T1000 (cell line): ENCODE measurements at places on chromosomes 11 and 22.

DNA sequence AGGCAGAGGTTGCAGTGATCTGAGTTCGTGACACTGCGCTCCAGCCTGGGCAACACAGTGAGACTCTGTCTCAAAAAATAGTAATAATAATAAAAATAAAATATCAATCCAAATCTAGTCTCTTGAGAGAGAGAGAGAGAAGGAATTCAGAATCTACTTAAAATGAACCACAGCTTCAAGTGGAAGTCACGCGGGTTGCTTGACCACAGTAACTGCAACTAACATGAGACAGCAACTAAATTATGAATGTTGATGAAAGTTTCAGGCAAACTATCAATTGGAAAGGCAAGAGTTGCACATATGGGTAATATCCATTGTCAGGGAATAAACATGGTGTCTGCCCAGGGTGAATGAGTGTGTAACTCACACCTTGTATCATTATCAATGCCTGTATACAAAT lies 12.5 kb downstream of the POU2AF2 start:
- DNase-seq = no peak

DNA sequence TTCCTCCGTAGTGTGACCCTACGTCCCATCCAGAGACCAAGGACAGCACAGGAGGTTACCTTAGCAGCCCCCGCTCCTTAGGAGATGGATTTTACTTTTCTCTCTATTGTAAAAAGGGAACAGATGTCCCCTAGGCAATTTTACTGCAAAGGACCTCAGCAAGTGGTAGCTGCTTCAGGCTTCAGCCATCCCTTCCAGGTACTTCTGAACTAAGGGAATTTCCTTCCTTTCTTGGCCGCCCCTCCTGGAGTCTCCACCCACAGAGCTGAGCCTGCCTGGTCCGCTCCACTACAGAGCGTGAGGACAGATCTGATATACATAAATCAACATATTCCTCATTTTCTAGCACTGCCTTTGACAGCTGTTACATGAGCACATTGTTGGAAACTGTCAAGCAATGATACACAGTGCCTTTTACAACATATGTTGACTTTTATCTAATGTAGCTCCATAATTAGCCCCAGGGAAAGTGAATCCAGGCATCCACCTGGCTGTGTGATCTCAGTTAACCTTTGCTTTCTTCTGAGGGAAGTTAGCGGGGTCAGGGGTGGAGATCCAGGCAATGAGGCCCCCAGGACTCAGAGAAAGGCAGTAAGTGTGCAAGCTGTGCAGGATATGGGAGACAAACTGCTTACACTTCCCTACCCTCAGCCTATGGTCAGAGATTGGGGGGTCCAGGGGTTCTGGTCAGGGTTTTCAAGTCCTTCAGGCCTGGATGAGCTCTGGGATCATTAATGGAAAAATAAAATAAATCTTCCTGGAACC lies 51.9 kb downstream of the SPATA19 start:
- no peak for DNase-seq

DNA sequence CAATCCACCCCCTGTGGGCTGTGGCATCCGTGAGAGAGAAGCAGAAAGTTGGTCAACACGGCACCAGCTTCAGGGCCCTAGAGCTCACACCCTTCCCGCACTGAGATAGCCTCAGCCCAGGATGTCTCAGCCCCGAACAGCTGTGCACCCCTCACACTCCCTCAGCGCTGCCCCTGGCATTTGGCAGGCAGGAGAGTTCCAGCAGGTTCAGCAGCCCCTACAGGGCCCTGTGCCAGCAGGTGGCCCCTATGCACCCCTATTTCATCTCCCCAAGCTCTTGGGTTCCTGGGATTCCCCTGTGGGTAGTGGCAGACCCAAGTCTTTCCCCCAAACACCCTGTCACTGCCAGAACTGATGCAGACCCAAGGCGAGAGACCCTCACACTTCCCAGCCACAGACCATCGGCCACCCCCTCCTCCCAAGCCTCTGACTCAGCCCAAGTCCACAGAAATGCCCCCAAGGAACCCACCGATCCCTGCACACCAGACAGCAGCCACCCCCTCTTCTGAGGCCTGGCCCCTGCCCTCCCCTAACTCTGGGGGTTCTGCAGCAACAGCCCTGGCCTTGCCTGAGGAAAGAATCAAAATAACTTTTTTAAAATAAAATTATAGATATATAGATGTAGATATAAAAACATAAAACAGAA lies 183.6 kb downstream of the IGLL1 start:
- no peak for DNase-seq

GRCh38 chr11:116792869-116793771 lies 1.4 kb upstream of the APOA5 start:
- no peak for DNase-seq

DNA sequence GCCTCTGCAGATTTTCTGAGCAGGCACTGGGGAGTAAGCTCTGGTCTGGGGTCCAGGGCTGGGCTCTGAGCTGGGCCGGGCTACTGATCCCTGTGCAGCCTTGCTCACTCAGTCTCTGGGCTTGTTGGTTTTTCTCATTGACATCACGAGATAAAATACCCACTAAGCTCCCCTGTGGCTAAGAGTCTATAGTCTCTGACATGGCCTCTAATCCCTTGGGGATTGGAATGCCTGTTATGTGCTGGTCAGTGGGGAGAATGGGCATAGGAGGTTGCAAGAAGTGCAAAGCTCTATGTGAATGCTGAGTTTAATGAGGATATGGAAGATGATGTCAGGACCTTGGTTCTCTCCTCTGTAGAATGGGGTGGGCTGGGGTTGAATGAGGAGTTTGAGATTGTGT lies 23.3 kb downstream of the ELF5 start:
- DNase-seq = no peak

GRCh38 chr11:128422576-128423370 lies 164.6 kb downstream of the ETS1 start:
- no peak for DNase-seq

GRCh38 chr11:13343067-13343466 lies 65.5 kb downstream of the BMAL1 start:
- DNase-seq = no peak

DNA sequence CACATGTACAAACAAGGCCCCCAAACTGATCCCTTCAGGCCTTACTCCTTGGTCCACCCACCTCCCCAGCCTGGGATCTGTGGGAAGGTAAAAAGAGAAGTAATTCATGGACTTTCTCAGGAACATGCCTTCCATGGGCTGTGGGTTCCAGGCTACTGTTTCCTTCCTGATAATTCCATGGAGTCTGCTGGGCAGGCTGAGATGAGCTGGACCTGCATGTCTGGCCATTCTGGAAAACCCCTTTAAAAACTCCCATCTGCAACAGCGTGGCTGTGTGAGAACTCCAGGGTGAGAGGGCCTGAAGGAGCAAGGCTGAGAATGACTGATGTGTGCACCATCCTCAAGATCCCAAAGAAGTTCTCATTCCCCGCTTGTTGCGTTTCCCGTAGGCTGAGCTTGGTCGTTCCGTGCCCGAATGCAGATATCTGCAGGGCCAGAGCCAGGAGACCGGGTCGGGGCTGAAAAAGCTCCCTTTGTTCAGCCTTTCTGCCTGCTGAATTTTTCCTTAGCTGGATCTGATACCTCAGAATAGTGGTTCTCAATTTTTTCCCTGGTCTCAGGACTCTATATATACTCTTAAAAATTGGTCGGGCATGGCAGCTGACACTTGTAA lies 72.9 kb downstream of the NAT10 start:
- DNase-seq = no peak

DNA sequence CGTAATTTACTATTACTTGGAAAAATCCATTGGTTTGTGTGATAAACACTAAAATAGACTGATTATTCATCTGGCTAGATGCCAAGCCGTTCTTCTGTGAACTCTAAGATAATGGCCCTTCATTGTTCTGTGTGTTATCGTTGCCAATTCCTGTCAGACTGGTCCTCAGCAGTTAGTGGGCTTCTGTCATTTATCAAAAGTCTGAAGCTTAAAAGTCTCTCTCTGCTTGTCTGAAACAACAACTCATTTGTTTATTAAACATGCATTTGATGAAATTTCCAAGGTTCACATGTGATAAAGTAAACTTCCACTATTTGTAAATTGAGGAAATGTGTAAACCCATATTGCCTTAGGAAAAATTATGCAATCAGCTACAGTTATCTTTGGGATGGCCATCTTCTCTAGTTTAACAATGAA lies 21.1 kb upstream of the RDX start:
- DNase-seq = no peak

DNA sequence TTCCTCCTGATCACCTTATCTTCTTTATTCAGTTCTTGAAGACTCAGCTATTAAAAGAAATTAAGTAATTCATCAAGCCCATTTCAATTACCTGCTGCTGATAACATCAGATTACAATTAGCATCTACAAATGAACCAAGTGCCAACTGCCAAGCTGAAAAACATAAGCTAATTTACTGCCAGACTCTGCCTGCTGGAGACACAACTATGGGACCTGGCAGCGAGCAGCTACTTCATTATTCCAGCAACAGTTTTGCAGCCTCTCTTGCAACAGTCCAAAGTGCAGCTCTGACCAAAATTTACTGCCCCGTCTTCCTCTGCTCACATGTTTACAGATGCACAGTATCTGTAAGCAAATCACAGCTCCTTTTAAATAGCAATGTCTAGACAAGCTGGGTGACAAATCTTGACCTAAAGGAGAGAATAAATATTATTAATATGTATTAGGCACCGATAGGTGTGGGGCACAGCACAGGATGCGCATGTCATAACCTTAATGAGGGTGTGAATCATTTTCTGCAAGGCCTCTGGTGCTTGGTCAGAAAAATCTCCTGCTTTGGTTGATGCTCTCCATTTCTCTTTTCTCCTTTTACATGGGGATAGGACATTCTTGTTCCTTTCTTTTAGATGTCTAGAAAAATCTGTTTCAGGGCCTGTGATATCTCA lies 232.2 kb upstream of the PITPNB start:
- no peak for DNase-seq

- DNase-seq = no peak
Measured at GRCh38 chr11:63019506-63019905, 3.9 kb upstream of the SLC22A8 start.

GRCh38 chr11:73152861-73153483 lies 10.9 kb upstream of the FCHSD2 start:
- DNase-seq = no peak

DNA sequence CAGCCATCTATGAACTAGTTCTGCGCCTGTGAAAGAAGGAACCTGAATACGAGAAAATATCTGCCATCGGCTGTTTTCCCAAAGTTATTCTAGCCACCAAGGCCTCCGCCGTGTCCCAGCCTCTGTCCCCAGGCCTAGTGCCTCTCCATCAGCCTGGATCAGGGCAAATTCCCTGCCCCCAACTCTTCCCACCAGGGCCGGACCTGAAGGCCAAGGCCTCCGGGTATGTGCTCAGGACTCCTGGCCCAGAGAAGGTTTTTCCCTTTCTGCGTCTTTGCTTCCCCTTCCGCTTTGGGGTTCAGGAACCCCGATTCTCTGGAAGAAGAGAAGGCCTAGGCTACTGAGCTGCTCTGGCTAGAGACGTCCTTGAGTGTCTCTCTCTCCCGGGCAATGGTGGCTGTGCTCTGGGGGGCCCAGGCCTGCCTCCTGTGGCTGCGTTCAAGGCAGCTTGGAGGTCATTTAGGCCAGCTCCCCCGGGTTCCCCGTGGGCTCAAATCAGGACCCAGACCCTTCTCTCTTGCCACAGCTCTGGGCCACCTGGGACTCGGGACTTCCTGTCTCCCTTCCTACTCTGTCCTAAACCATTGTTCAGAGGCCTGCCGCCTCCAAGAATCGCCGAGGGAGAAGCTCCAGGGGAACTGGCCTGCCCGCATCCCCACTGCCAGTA lies 1.6 kb downstream of the ALX4 start:
- no peak for DNase-seq

DNA sequence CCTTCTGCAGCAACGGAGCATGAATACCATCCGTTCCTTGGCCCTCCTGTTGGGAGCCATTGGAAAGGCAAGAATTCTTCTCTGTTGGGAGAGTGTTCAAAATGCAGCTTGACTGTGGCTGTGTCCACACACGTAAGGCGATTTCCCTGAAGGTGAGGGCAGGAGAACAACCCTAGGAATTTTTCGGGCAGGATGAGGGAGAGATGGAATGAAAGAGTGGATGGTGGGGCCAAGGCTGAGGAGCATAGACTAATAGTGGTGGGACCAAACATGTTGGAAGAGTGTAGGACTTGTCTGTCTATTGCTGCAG lies 924.9 kb downstream of the TBC1D22A start:
- no peak for DNase-seq

DNA sequence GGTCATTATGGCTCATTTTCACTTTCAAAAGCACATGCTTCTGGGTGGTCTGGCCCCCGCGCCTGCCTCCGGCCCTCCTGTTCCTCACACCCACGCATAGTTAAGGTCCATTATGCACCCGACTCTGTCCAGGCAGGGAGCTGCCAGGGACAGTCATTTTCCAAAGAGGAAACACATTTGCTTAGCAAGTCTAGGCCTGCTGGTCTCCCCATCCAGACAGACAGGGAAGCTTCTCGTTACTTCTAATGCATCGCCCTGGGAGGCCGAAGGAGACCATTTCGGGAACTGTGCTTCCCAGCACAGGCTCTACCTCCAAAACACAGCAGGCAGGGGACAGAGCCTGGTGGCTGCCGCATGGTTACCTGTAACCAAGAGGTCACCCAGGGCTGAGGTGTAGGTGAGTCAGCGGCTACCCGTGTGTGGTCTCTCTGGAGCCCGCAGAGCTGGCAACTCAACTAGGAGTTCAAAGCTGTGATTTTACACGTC lies 87.1 kb upstream of the SHANK2 start:
- DNase-seq = no peak

GRCh38 chr11:2890466-2891294 lies 5.1 kb upstream of the CDKN1C start:
- DNase-seq = no peak

- DNase-seq = no peak
Measured at GRCh38 chr11:62139526-62140303, 15.9 kb downstream of the INCENP start.

DNA sequence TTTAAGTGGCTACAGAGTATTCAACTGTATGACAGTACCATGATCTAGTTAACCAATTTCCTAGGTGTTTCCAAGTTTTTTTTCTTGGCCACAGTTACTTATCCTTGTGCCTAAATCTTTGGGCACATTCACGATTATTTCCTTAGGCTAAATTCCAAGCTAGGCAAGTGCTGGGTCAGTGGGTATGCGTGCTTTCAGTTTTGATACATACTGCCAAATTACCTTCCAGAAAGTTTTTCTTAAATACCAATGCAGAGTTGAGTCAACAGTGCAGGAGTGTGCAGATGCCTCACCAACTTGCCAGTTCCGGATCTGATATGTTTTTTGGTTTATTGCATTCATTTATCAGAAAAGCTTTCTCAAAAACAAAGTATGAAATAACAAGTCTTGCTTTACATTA lies 67.9 kb upstream of the OR4B1 start:
- no peak for DNase-seq
